ENCODE measurements at places on chromosomes 1 and 21.

- DNase-seq = no peak
Measured at GRCh38 chr1:242468784-242469183, 55.7 kb downstream of the PLD5 start.

- DNase-seq = no peak
Measured at GRCh38 chr1:116817582-116818064, 63.4 kb downstream of the CD2 start.

DNA sequence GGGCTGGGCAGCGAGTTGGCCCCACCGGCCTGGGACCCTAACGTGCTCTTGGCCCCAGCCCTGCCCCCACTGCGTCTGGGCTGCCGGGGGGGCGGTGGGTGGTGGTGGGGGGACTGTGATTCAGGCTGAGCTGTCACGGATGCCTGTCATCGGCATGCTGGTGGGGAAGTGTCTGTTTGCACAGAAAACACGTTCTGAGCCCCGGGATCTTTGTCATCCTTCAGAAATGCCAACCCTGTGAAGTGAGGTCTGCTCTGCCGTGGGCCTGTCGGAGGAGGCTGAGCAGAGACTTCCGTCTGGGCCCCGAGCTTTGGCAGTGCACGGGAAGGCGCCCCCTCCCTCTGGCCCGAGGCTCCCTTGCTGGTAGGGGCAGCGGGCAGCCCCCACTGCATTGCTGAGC is 24.3 kb upstream of the PLCH2 start:
- no peak for DNase-seq

- no peak for DNase-seq
Measured at GRCh38 chr1:94071391-94071790, 49.6 kb downstream of the ABCA4 start.

DNA sequence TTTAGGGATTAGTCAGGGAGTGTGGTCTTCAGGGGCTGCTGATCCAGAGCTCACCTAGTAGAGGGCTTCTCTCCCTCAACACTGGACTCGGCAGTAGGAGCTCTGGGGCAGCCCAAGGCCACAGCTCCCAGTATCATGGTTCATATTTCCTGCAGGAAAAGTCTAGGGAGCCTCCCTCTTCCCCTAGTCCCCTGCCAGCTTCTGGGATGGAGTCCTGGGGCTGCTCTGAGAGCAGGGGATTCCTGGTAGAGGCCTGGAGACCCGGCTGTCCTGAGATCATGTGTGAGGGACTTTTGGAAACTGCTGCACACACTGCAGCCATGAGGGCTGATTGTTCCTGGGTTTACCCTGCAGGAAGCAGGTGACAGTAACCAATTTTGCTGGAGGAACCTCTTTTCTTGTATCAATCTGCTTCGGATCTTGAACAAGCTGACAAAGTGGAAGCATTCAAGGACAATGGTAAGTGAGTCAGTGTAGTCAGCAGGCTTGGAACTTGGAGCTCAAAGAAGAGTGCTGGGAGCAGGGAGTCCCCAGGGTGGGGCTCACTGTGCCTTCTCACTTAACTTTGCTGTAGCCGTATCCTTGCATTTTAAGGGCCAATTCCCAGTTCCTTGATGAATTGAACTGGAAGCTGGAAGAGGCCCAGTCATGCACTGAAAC is 16.3 kb downstream of the STRIP1 start:
- no peak for DNase-seq

GRCh38 chr1:211901945-211902344 is 71.4 kb upstream of the LPGAT1 start:
- no peak for DNase-seq

GRCh38 chr1:22158654-22159053 is 15.8 kb upstream of the WNT4 start:
- no peak for DNase-seq
